Activated CD8-positive, alpha-beta T cell treated with anti-CD3 and anti-CD28 coated beads, Interleukin-2, amount 10 ng/mL, durations not matched to agents 7 days and 5 days (primary cell): ENCODE measurements at places on chromosomes 4 and X. TPM values are rescaled to one million over a fixed set of nuclear protein-coding genes. Genes with fewer than 3 reads are reported as not detected.

SSX2B gene
- total RNA-seq: not detected

GRPR gene
- not detected for total RNA-seq

ASB5 gene
- not detected for total RNA-seq

IL9R gene
- total RNA-seq: 66.8 TPM

GRCh38 chr4:88411491-88412096 lies 32.9 kb downstream of the HERC6 start:
- DNase-seq: no peak

DNA sequence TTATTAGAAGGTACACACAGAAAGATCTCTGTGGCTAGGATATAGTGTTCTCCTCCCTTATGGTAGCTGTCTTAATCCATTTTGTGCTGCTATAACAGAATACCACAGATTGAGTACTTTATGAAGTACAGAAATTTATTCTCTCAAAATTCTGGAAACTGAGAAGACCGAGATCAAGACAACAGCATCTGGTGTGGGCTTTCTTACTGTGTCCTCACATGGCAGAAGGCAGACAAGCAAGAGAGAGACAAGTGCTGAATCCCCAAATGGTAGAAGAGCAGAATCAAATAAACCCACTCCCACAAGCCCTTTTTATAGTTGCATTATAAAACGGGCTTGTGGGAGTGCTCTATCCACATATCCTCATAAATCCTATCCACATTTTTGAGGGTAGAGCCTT lies 373.1 kb downstream of the GABRG1 start:
- no peak for DNase-seq

GRCh38 chr4:80072228-80072743 lies 743 bp downstream of the ANTXR2 start:
- peak; percentile 60 for DNase-seq

DNA sequence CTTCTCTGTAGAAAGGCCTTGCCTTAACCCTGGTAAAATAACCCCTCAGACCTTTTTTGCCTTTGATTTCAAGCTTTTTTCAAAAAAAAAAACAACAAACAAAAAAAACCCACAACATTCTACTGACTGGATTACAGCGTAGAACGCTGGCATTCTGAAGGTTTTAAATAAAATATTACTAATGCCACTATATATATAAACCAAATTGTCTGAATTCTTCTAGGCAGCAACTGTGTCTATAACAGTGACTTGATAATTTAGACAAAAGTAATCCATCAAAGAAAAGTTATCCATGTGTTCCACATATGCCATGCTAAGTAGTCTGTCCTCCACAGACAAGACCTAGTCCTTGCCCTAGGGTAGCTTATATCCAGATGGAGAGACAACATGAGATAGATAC lies 33.6 kb upstream of the CXCL8 start:
- DNase-seq: no peak
